Activated naive CD8-positive, alpha-beta T cell treated with anti-CD3 and anti-CD28 coated beads for 36 hours (primary cell): ENCODE measurements at places on chromosomes 5 and 9. TPM values are rescaled to one million over a fixed set of nuclear protein-coding genes. Genes with fewer than 3 reads are reported as not detected.

Gene KIAA0825
- total RNA-seq: 1.0 TPM

Gene NFIL3
- 25.7 TPM for total RNA-seq

DNA sequence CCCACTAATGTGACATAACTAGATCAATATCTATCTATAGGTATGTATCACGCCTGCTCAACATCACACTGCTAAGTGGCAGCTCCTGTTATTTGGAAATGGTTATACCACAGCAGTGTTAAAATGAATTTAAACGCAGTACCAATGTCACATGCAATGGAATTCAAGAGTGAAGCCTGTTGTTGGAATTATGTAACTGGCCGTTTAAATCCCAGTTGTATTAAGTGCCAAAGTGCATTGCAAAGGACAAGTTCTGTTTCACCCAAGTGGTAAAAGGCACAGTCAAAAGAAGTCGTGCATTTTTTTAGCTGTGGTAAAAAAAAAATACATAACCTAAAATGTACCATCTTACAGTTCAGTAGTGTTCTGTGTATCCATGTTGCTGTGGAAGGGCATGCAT is 4.3 kb downstream of the NTRK2 start:
- no peak for DNase-seq

DNA sequence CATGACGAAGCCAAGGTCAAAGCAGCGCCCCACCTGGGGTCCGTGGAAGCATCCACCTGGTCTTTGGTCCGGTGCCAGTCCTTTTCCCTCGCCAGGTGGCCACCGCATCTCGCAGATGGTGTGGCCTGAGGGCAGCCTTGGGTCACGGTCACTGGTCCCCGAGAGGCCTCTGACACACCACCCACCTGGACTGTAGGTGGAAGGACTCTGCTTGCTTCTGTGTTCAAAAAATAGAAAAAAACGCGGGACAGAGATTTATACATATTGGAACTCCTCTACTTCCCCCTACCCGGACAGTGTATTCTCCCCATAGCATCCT is 466 bp upstream of the TTC39B start:
- no peak for DNase-seq

DNA sequence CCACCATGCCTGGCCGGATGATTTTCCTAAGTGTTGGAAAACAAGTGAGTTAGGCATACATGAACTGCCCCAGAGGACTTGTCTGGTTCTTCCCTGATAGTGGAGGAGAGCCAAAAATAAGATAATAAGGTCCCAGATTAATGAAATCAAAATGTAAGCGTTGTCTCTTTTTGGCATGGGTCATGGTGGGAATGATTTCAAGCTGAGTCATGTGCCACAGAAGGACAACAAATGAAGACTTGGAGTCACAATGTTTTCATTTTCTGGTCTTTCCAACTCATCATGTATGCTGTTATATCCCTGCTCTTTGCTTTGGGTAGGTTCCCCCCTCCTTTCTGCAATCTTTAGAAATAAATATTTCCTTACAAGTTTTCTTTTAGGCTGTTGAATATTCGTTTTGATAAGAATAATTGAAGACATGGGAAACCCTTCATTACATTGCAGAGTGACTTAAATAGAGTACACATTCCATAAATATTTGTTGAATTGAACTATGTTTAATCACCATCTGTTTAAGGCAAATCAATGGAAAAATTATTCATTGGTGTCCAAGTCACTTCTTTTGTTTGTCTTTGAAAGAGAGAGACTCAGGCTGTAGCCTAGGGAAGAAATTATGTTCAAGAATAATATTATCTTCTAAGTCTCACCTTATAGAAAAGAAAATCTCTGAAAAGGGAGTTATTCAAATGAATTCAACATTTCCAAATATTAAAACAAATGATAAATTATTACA is 196.3 kb downstream of the CSNK1G3 start:
- no peak for DNase-seq

DNA sequence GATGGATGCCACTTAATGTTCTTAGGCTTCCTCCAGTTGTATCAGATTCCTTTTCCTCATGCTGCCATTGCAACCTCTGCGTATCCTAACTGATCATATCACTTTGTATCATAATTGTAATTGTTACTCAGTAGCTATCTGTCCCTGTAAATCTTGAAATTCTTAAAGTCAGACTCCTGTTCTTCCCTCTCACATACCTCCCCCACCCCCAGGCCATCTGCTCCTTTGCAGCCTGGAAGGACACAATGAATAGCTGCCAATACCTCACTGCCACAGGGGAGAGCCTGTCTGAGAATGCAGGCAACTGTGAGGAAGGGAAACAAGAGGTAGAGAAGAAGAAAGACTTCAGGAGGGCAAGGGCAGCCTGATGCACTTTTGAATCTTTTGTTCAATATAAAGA is 228.5 kb downstream of the ENC1 start:
- no peak for DNase-seq

- DNase-seq: no peak
Measured at GRCh38 chr5:171496456-171496855, 77.0 kb downstream of the FGF18 start.
